Endothelial cell of umbilical vein (primary cell): ENCODE measurements at places on chromosomes 11 and 22.

DNA sequence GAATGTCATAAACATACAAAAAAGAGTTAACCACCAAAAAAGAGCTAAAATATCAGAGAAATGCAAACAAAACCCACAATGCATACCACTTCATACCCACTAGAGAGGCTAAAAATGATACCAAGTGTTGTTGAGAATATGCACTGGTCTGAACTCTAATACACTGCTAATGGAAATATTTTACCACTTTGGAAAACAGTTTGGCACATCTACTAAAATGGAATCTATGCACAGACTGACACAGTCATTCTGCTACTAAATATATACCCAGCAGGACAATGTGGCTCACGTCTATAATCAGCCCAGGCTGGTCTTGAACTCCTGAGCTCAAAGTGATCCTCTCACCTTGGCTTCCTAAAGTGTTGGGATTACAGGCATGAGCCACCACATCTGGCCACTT lies 18.0 kb downstream of the MAPK1 start:
- no peak for DNase-seq

DNA sequence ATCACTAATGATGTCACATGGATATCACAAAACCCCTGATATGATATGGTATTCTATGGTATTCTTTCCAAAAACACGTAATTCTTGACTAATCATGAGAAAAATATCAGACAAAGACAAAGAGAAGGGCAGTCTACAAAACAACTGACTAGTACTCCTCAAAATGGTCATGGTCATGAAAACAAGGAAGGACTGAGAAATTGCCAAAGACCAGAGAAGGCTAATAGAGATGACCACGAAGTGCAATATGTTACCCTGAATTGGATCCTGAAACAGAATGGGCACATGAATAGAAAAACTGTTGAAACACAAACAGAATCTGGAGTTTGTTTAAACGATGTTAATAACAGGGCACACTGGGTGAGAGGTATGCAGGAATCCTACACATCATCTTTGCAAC lies 10.2 kb downstream of the CKAP5 start:
- no peak for DNase-seq

GRCh38 chr22:41009222-41009948 lies 58.2 kb downstream of the RBX1 start:
- DNase-seq = no peak

- DNase-seq = no peak
Observed at GRCh38 chr11:1041149-1041467, 4.6 kb upstream of the MUC6 start.

- no peak for DNase-seq
Observed at GRCh38 chr22:39940757-39941305, 19.4 kb upstream of the TMA7B start.

GRCh38 chr11:96706761-96707160 lies 316.9 kb downstream of the JRKL start:
- no peak for DNase-seq

- no peak for DNase-seq
Observed at GRCh38 chr11:115469361-115469760, 34.9 kb downstream of the CADM1 start.

GRCh38 chr11:34036456-34036855 lies 15.1 kb upstream of the CAPRIN1 start:
- no peak for DNase-seq
